Spinal cord (tissue), 10 donors: ENCODE measurements at places on chromosomes 7 and 10. TPM values are rescaled to one million over a fixed set of nuclear protein-coding genes. Genes with fewer than 3 reads are reported as not detected.

DNA sequence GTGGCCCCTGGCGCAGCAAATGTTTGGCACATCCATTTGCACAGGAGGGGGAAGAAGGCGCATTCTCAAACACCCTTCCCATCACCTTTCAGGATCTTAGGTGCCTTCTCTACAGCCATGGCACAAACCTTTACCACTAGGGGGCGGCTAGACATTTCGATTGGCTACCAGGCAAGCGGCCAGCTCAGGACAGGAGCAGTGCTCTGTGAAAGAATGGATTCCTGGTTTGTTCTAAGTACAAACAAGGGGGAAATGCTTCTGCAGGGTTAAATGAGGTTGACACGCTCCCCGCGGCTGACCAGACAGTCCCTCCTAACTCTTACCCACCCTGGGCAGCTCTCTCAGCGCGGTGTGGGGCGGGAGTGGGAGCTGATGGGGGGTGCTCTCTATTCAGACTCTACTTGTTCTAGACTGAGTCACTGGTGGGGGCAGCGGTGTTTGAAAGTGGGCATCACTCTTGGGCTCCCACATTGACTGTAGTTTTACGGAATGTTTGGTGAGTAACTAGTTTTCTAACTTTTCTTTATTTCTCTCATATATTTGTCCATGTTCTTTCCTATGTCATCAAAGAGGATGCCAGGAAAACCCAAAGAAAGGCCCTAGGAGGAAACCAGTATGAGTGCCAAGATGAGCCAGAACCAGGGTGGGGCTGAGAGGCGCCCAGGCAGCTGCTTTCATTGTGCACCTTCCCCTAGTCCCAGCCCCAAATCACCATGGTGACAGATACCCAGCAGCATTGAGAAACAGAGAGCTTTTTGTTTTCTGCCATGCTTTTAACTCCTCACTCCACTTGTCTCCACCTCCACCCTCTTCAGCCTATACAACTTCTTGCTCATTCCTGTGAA is 61.4 kb upstream of the GPR158 start:
- no peaks in the 10 kb centered on the region for H3K27me3 ChIP-seq
- H3K27ac ChIP-seq = peak overlapping the region; percentile 19

CYP3A7 gene
- not detected for polyA plus RNA-seq

CABCOCO1 gene
- 6.9 TPM for polyA plus RNA-seq

- no peak overlapping the region for H3K4me3 ChIP-seq
- H3K36me3 ChIP-seq = no peaks in the 10 kb centered on the region
- H3K4me1 ChIP-seq = peaks cover 4% of the 10 kb centered on the region
Observed at GRCh38 chr10:98076086-98076485, 45.7 kb upstream of the CRTAC1 start.

- no peak overlapping the region for H3K27ac ChIP-seq
- H3K4me3 ChIP-seq = no peak overlapping the region
- no peaks in the 10 kb centered on the region for H3K36me3 ChIP-seq
- no peaks in the 10 kb centered on the region for H3K27me3 ChIP-seq
- no peak for DNase-seq
Observed at GRCh38 chr10:43904844-43905243, 256.2 kb upstream of the ZNF32 start.

CPN1 gene
- 0.24 TPM for polyA plus RNA-seq

PPP1R9A gene
- polyA plus RNA-seq = 34.6 TPM

GRCh38 chr7:101814991-101815825 is 2.2 kb upstream of the CUX1 start:
- H3K4me3 ChIP-seq = peak overlapping the region; percentile 46
- peaks cover 17% of the 10 kb centered on the region for H3K4me1 ChIP-seq
- H3K27ac ChIP-seq = no peak overlapping the region
- DNase-seq = peak; percentile 69
- H3K36me3 ChIP-seq = no peaks in the 10 kb centered on the region
- H3K27me3 ChIP-seq = peaks cover 14% of the 10 kb centered on the region

BMPER gene
- 26.4 TPM for polyA plus RNA-seq

- no peak overlapping the region for H3K4me3 ChIP-seq
- H3K4me1 ChIP-seq = no peaks in the 10 kb centered on the region
- H3K36me3 ChIP-seq = no peaks in the 10 kb centered on the region
- no peak for DNase-seq
- H3K27me3 ChIP-seq = no peaks in the 10 kb centered on the region
Observed at GRCh38 chr7:94088560-94088959, 84.4 kb upstream of the BET1 start.

GRCh38 chr7:126768836-126769235 is 483.9 kb downstream of the GRM8 start:
- H3K4me3 ChIP-seq = no peak overlapping the region
- H3K36me3 ChIP-seq = no peaks in the 10 kb centered on the region
- no peaks in the 10 kb centered on the region for H3K4me1 ChIP-seq
